Stimulated activated CD4-positive, alpha-beta T cell treated with anti-CD3 and anti-CD28 coated beads, Interleukin-2, amount 100 ng/mL, for 24 hours (primary cell): ENCODE measurements at places on chromosomes 7 and 10.
A peak's percentile ranks its signal among the peaks of the same experiment; 100 is the strongest.

- no peak for DNase-seq
These were observed 221.6 kb downstream of the XPNPEP1 start for GRCh38 chr10:109701633-109702215.

- peak; percentile 28 for DNase-seq
These were observed 47.0 kb upstream of the CDK1 start for GRCh38 chr10:60731134-60731885.

DNA sequence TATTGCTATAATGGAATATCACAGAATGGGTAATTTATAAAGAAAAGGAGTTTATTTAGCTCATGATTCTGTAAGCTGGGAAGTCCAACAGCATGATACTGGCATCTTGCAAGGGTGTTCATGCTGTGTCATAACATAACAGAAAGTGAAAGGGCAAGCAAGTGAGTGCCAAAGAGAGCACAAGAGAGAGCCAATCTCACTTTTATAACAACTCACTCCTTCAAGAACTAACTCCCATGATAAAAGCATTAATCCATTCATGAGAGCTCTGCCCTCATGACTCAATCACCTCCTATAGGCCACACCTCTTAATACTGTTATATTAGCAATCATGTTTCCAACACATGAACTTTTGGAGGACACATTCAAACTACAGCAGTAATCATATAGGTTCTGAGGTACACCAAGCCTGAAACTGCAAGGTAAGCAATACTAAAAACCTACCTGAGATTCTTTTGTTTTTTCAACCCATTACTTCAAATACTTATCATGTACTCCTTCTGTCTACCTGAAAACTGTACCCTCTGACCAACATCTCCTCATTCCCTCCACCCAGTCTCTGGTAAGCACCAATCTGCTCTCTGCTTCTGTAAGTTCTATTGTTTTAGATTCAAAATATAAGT lies 219.7 kb downstream of the MTERF1 start:
- no peak for DNase-seq

DNA sequence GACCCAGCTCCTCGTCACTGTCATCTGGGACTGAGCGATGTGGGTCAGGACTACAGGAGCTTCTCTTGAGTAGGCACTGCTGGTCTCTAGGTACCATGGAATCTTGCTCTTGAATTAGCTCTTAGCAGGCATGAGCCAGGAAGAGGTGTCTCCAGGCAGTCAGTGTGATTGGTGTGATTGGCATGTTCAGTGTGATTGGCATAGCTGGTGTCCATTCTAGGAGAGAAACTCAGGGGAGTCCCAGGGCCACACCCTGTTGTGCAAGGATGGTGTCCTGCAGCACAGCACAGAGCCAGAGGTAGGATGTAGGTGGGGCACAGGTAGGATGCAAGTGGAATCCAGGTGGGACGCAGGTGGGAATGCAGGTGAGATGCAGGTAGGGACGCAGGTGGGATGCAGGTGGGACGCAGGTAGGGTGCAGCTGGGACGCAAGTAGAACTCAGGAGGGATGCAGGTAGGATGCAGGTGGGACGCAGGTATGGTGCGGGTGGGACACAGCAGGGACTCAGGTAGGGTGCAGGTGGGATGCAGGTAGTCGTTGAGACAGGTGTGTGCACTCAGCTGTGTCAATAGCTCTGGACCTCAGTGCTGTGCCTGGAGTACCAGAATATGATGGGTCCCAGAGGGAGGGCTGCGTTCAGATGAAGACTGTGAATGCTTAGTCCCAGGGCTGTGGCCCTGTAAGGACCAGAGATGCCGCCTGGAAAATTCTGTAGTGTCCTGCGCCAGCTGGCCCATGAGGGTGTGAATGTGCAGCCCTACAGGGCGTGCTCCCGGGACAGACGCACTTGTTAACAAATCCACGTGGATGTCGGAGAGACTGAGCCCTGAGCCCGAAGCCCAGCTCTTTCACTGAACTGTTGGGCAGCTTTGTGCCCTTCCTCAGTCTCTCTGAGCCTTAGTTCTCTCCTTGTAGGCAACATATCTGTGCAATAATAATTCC lies 248.2 kb upstream of the PITRM1 start:
- no peak for DNase-seq

- DNase-seq: no peak
These were observed 43.1 kb downstream of the DENND2A start for GRCh38 chr7:140597428-140597949.

- no peak for DNase-seq
These were observed 2.5 kb upstream of the ITIH2 start for GRCh38 chr10:7700577-7701125.

GRCh38 chr10:43057231-43057711 lies 19.6 kb upstream of the RET start:
- no peak for DNase-seq

- no peak for DNase-seq
These were observed 33.3 kb downstream of the DNAJB12 start for GRCh38 chr10:72321248-72322029.

- no peak for DNase-seq
These were observed 195.9 kb upstream of the LYZL2 start for GRCh38 chr10:30825495-30825894.

- no peak for DNase-seq
These were observed 16.7 kb upstream of the ZNF862 start for GRCh38 chr7:149821191-149822148.

DNA sequence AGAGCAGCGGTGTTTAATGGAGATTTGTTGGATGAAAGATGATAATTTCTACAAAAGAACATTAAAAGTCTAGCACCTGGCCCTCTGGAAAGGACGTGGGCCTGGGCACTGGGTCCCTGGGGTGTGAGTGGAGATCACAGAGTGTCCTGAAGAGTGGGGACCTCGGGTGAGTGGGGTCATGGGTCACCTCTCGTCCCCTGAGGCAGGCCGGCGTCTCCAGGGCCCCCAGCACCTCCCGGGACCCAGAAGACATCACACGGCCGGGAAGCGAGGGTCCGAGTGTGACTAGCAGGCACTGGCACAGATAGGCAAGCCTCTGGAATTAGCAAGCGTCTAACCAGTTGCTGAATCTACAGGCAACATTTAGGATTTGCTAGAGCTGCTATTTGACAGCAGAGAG lies 257.2 kb downstream of the MAD1L1 start:
- no peak for DNase-seq

DNA sequence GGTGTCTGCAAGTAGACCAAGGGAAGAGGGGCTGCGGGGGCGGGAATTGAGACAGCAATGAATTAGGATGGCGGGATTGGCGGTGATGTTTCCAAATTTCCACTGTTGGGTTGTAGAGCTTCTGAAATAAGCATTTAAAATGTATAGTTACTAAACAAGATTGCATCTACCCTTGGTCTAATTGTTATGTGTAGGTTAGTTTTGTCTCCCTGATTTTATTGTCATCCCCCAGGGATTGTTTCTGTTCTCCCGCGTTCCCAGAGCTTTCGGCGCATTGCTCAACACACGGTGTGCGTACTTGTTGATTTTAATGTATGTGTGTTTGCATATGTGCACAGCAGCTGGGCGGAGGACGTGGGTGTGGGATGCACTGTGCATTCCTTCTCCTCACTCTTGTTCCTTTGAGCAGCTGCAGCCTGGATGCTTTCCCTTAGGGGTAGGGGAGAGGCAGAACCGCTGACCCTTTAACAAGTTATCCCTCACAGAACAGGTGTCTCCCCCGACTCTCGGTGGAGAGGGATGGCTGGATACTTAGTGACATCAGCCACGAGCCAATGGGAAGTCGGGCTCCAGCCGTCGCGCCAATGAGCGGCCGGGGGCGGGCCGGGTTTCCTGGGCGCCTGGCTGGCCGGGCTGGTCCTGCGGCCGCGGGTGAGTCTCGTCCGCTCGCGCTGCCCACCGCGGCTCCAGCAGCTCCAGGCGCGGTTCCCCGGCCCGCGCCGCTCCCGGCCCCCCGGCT lies at the start of gene TSPAN33:
TSPAN33 (plus strand) TSS at position 613 of the 739 bp plus-strand sequence. CDS start 274 bp downstream, outside the sequence.
- peak; percentile 81 for DNase-seq
